Breast epithelium (tissue), 4 donors: ENCODE measurements at places on chromosomes 6 and 20.
A peak's percentile ranks its signal among the peaks of the same experiment; 100 is the strongest.

DNA sequence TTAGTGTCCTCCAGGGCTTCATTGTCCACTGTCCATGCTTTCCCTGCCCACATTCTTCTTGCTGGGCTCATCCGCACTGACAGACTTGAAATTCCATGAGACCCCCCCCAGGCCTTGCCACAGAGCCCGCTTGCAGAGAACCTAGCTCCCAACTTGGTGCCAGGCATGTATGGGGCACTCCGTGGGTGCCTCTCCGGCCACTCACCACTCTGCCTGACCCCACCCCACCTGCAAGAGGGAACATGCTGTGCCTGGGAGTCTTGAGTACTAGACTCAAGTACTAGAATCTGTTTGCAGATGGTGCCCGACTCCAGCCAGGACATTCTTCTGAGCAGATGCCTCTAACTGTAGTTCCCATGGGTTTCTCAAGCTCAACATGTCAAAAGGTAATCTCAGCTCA lies 47.9 kb downstream of the TRERF1 start:
- no peaks in the 10 kb centered on the region for H3K27me3 ChIP-seq
- no peak overlapping the region for H3K27ac ChIP-seq
- DNase-seq, result no peak
- no peaks in the 10 kb centered on the region for H3K4me1 ChIP-seq
- no peaks in the 10 kb centered on the region for H3K36me3 ChIP-seq
- no peak overlapping the region for H3K4me3 ChIP-seq

- H3K4me3 ChIP-seq, result no peak overlapping the region
- no peaks in the 10 kb centered on the region for H3K27me3 ChIP-seq
- no peak for DNase-seq
- no peaks in the 10 kb centered on the region for H3K36me3 ChIP-seq
- no peak overlapping the region for H3K27ac ChIP-seq
These were observed 15.0 kb upstream of the DAAM2 start for GRCh38 chr6:39777218-39777617.

DNA sequence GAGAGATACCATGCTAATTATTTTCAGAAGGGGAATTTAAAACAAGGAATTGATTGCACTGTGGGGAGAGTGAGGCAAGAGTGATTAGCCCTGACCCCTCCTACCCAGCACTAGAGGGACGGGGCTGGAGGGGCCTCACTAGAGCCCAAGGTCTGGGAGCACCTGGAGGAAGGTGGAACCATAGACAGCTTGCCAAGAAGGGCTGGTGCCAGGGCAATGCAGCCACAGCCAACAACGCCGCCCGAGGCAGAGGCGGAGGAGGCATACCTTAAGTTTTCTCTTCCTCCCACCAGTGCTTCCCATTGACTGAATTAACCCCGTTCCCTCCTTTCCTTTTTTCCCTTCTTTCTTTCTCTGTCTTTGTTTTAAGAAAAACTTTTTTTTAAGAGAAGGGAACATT lies 40.0 kb downstream of the IYD start:
- DNase-seq, result peak; percentile 60
- H3K4me1 ChIP-seq, result peaks cover 10% of the 10 kb centered on the region
- H3K4me3 ChIP-seq, result no peak overlapping the region
- H3K27ac ChIP-seq, result no peak overlapping the region
- H3K27me3 ChIP-seq, result no peaks in the 10 kb centered on the region

DNA sequence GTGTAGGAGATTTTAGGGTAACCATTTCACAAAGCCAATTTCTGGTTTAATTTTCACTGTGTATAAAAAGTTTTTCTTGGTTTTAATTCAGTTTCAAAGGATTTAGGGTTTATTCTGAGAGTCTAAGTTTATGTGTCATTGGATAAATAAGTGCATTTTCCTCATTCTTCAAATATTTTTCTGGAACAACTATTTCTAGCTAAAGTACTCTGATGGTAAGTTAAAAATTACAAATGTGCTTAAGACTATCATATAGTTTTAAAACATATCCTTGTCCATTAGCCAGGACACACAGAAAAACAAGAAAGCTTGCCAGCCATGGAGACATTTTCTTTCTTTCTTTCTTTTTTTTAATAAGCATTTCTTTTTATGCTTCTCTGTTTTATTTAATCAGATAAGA lies 333.0 kb downstream of the RFPL4B start:
- no peak overlapping the region for H3K27ac ChIP-seq
- no peaks in the 10 kb centered on the region for H3K27me3 ChIP-seq
- no peaks in the 10 kb centered on the region for H3K4me1 ChIP-seq
- no peak overlapping the region for H3K4me3 ChIP-seq
- DNase-seq, result no peak
- H3K36me3 ChIP-seq, result no peaks in the 10 kb centered on the region

DNA sequence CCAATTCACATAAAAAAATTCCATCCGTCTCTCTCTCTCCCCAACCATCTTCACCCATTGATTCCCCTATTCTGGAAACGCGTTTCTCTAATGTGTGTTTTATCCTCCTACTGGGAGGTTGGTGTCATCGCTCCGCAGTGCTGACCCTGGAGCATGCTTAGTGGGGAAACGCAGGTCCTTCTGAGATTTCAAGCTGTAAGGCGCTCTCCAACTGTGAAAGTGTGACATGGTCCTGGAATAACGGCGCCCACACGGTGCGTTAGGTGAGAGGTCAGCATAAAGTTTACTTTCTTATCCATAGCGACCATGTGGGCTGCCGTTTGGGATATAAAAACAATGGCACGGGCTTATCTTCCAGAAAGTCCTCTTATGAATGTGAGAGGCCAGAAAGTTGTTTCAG lies 123.9 kb downstream of the WDR27 start:
- no peak overlapping the region for H3K27ac ChIP-seq
- H3K4me1 ChIP-seq, result no peaks in the 10 kb centered on the region

DNA sequence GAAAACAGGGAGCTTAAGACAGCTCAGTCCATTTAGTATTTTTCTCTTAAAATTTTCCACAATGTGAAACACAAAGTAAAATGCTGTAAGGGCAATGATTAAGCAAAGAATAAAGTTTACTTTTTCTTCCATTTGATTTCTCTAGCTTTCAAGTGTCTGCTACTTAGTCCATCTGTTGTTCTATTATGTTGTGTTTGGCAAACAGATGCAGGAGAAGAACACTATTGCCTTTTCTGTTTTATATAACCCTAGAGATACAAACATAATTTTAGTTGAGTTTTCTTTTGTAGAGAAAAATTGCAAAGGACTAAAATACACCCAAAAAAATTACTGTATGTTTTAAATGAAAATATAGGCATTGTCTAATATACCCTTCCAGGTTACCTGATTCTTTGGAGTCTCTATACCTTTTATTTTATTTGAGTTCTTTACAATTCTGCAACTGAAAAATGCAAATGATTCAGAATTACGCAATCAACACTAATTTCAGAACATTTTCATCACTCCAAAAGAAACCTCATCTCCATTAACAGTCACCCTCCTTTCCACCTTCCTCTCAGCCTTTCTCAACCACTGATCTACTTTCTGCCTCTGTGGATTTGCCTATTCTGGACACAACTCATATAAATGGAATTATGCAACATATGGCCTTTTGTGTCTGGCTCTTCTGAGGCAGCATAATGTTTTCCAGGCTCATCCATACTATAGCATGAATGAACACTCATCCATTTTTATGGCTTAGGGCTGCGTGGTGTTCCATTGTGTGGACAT lies 96.9 kb downstream of the MKKS start:
- no peaks in the 10 kb centered on the region for H3K36me3 ChIP-seq
- no peaks in the 10 kb centered on the region for H3K27me3 ChIP-seq
- no peak for DNase-seq
- H3K4me1 ChIP-seq, result no peaks in the 10 kb centered on the region
- no peak overlapping the region for H3K27ac ChIP-seq

DNA sequence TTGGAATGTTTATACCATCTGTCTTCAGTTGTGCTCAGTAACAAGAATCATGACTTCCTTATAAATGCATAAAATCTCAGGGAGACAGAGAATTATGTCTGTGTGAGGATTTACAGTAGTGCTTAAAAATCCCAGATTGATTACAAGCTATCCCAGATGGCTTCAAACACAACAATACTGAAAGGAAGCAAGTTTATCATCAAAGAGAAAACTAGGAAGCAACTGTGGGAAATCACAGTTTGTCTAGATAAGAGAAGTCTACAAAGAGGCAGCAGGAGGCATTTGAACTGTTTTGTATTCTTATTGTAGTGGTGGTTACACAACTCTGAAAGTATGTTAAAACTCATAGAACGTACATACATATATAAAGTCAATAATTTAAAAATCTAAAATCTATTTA lies 104.4 kb upstream of the SALL4 start:
- DNase-seq, result no peak
- no peaks in the 10 kb centered on the region for H3K36me3 ChIP-seq
- no peak overlapping the region for H3K27ac ChIP-seq
- no peaks in the 10 kb centered on the region for H3K4me1 ChIP-seq
- H3K4me3 ChIP-seq, result no peak overlapping the region

DNA sequence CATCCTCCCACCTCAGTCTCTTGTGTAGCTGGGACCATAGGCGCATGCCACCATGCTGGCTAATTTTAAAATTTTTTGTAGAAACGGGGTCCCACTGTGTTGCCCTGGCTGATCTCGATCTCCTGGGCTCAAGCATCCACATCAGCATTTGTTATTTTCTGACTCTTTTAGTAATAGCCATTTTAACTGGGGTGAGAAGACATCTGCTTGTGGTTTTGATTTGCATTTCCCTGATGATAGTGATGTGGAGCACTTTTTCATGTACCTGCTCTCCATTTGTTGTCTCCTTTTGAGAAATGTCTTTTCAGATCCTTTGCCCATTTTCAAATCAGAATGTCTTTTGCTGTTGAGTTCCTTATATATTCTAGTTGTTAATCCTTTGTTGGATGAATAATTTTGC lies 22.2 kb upstream of the TULP4 start:
- H3K4me1 ChIP-seq, result no peaks in the 10 kb centered on the region
- no peaks in the 10 kb centered on the region for H3K27me3 ChIP-seq
- H3K4me3 ChIP-seq, result no peak overlapping the region
- no peak overlapping the region for H3K27ac ChIP-seq

DNA sequence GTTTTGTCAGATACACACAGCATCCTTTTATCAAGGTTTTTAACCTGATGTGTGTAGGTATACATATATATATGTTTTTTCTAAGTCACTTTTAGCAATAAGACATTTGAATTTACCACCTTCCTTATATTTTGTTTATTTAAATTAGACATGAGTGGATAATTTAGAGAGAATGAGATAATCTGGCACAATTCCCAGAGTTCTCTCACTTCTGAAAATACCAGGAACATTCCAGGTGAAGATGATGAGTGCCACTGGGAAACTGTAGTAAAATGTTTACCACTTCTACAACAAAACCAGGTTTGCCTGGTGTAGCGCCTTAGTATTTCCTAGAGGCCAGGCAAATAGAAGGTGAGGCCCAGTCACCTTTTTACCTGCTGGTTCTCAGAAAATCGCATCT lies 189.5 kb downstream of the TMEM242 start:
- H3K36me3 ChIP-seq, result no peaks in the 10 kb centered on the region
- no peaks in the 10 kb centered on the region for H3K27me3 ChIP-seq

DNA sequence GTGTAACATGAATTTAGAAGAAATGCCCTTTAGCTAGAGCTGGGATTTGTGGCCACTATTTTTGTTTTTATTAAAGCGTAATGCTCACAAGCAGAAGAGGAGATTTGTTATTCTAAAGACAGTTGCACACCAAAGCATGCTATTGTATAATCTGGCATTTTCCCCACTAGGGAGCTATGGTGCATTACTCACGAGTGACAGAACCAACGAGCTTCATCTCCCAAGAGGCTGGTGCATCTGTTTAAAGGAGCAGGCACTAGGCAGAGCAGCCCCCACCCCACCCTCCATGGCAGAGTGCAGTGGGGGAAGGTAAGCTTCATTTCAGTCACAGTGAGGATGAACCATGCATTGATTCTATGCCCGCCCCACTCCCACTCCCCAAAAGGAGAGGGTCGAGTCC lies 287.3 kb upstream of the TSHZ2 start:
- H3K27ac ChIP-seq, result no peak overlapping the region
- no peaks in the 10 kb centered on the region for H3K4me1 ChIP-seq
- H3K36me3 ChIP-seq, result no peaks in the 10 kb centered on the region
- H3K4me3 ChIP-seq, result no peak overlapping the region
- H3K27me3 ChIP-seq, result no peaks in the 10 kb centered on the region

DNA sequence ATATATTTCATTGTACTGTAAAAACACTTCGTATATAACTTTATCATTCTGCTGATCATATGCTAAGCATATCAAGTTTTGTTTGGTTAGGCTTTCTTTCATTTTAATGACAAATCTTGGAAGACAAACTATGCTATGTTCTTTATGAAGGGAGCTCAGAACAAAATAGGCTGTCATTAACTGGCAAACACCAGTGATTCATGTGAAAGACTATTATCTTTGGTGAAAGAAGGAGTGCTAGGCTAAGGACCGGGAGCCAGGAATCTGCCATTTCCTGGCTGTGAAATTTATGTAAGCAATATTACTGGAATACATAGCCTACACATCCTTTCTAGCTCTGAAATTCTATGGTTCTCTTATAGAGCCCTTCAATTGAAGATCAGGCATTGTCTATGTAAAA lies 136.2 kb upstream of the CCN2 start:
- H3K27ac ChIP-seq, result no peak overlapping the region
- H3K4me3 ChIP-seq, result no peak overlapping the region
- no peaks in the 10 kb centered on the region for H3K27me3 ChIP-seq
- no peaks in the 10 kb centered on the region for H3K4me1 ChIP-seq

DNA sequence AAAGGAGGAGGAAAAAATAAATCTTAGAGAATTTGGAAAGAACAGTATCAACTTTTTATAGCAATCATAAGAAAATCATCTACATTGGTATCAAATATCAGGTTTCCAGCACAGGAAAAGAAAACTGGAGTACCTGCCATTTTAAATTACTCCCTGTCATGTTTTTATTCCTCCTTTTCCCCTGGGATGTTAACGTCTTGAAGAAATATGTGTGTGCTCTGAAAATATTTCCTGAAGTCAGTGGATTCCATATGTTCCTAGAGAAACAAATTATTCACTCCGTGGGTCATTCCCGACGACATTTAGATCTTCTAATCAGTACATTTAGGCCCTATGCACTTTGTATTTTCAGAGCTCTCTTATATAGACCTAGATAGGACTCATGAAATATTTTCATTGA lies 42.0 kb upstream of the RSPO3 start:
- H3K4me1 ChIP-seq, result no peaks in the 10 kb centered on the region
- H3K27ac ChIP-seq, result no peak overlapping the region
- H3K36me3 ChIP-seq, result no peaks in the 10 kb centered on the region
- DNase-seq, result no peak
- no peak overlapping the region for H3K4me3 ChIP-seq

DNA sequence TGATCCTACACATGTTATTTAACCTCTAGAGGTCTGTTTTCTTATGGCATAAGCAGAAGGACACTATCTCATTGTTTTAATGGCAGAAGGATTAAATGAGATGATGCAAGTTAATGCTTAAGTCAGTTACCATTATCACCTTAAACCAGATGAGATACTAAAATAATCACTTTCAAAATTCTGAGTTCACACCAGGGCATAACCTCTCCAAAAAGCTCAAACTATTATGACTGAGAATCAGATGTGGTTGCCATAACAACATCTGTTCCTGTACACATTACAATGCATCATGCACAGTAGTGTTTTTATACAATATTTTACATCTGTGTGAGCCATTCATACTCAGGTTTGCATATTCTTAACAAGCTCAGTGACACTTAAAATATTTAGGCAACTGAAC lies 10.2 kb downstream of the ADNP start:
- no peak overlapping the region for H3K4me3 ChIP-seq
- no peaks in the 10 kb centered on the region for H3K36me3 ChIP-seq
- no peaks in the 10 kb centered on the region for H3K27me3 ChIP-seq
- no peak for DNase-seq

- no peaks in the 10 kb centered on the region for H3K36me3 ChIP-seq
- no peaks in the 10 kb centered on the region for H3K4me1 ChIP-seq
- H3K27me3 ChIP-seq, result no peaks in the 10 kb centered on the region
- DNase-seq, result no peak
- no peak overlapping the region for H3K4me3 ChIP-seq
- no peak overlapping the region for H3K27ac ChIP-seq
These were observed 8.6 kb upstream of the YTHDF1 start for GRCh38 chr20:63224412-63225081.
